Ovary (tissue), 10 donors: ENCODE measurements at places on chromosomes 4 and X. TPM values are rescaled to one million over a fixed set of nuclear protein-coding genes. Genes with fewer than 3 reads are reported as not detected.
A peak's percentile ranks its signal among the peaks of the same experiment; 100 is the strongest.

- H3K27ac ChIP-seq, result peak overlapping the region; percentile 78
- peak overlapping the region; percentile 96 for H3K4me3 ChIP-seq
- no peaks in the 10 kb centered on the region for H3K36me3 ChIP-seq
- peaks cover 8% of the 10 kb centered on the region for H3K4me1 ChIP-seq
- no peaks in the 10 kb centered on the region for H3K27me3 ChIP-seq
- peak; percentile 62 for DNase-seq
These were observed 30.1 kb downstream of the NOP14 start for GRCh38 chr4:2932951-2933565.

DNA sequence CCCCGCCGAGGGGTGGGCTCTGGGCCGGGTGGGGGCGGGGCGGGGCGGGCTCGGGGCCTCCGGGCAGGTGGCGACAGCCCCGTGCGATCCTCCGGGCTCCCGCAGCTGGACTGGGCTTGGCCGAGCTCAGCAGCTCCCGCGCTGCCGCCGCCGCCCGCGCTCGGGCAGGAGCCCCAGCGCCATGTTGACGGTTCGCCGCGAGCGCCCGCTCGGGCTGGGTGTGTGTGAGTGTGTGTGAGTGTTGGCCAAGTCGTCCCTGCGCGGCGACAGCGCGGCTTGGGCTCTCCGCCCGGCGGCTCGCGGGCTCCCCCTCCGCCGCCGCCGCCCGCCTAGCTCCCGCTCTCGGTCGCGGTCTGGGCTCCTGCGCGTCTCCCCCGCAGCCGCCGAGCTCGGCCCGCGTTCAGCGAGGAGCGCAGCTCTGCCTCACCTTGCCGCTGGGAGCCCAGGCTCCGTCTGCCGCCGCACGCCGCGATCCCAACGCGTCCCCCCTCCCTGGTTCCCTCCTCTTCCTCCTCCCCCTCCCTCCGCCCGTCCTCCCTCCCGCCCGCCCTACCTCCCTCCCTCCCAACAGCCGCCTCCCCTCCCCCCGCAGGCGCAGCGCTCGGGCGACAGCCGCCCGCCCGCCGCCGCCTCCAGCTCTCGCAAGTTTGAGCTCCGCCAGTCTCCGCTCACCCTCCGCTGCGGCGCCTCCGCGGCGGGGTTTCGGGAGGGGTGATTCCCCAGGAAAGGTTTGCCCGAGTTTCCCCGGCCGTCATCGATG, at the start of gene BCOR:
Gene BCOR (minus strand): TSS at position 455 of the 760 bp plus-strand sequence. CDS start 20,029 bp downstream, outside the sequence.
- H3K4me3 ChIP-seq, result peak within 1 kb of the TSS; percentile 52
- DNase-seq, result peak; percentile 77
- H3K4me1 ChIP-seq, result peaks cover 2% of the 10 kb centered on the region
- H3K27me3 ChIP-seq, result no peaks in the 10 kb centered on the region

DNA sequence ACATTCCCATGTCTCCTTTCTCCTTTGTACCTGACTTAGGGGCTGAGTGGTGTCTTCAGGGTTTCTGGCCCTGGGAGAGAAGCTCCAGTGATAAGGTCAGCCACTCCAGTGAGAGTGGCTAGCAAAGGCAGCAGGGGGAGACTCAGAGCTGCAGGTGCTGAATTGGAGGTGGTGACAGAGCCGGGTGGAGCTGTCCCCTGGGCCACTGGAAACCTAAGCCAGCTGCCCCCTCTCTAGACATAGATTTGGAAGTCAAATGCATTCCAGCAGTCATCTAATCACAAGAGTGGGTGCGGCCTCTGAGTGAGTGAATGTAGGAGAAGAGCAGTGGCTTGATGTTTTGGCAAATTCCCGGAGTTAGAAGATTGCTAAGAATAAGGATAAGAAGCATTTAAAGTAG, 28.5 kb downstream of the TRIM2 start:
- no peak overlapping the region for H3K4me3 ChIP-seq
- peaks cover 2% of the 10 kb centered on the region for H3K4me1 ChIP-seq
- H3K27me3 ChIP-seq, result no peaks in the 10 kb centered on the region
- DNase-seq, result no peak
- no peaks in the 10 kb centered on the region for H3K36me3 ChIP-seq
- H3K27ac ChIP-seq, result peak overlapping the region; percentile 9

Gene TRIM61
- total RNA-seq, result 0.36 TPM

Gene UGT2B10
- not detected for total RNA-seq
